Glomerular endothelial cell (primary cell): ENCODE measurements at places on chromosomes 1 and 21. TPM values are rescaled to one million over a fixed set of nuclear protein-coding genes. Genes with fewer than 3 reads are reported as not detected.
A peak's percentile ranks its signal among the peaks of the same experiment; 100 is the strongest.

DNA sequence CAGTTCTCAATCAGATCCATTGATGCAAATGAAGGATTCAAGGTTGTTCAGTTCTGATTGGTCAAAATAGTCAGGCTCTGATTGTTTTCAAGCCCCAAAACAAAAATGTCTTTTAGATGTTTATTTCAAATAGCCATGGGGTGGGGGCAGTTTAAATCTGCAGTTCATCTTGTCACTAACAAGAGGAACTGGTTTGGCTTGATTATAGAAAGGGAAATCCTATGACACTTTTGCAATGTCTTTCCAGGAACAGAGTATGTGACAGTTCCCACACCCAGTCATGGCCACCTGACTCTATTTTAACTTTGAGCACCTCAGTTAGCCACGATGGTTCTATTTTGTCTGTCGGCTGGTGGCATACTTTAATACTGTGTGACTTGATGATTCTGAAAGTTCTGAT, 1544.1 kb downstream of the PLA2G4A start:
- DNase-seq, result no peak

GRCh38 chr1:153190373-153190772, 12.9 kb upstream of the LELP1 start:
- no peak for DNase-seq

GRCh38 chr21:31559368-31560119, 99.9 kb upstream of the SOD1 start:
- peak; percentile 50 for DNase-seq

DNA sequence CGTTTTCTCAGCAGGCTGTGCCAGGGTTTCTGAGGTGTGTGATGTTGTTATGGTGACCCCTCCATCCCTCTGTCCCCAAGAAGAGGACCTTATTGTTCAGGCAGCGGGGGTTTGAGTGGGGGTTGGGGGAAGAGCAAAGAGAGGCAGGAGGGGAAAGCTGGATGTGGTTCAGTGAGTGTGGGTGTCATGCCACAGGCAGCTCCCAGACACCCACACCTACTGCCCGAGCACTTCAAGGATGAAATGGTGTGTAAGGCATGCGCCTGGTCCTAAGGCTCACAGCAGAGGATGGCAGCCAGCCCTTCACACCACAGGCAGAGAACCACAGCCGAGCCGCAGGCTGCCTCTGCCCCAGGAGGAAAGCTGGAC, 49.9 kb upstream of the STUM start:
- DNase-seq, result no peak

DNA sequence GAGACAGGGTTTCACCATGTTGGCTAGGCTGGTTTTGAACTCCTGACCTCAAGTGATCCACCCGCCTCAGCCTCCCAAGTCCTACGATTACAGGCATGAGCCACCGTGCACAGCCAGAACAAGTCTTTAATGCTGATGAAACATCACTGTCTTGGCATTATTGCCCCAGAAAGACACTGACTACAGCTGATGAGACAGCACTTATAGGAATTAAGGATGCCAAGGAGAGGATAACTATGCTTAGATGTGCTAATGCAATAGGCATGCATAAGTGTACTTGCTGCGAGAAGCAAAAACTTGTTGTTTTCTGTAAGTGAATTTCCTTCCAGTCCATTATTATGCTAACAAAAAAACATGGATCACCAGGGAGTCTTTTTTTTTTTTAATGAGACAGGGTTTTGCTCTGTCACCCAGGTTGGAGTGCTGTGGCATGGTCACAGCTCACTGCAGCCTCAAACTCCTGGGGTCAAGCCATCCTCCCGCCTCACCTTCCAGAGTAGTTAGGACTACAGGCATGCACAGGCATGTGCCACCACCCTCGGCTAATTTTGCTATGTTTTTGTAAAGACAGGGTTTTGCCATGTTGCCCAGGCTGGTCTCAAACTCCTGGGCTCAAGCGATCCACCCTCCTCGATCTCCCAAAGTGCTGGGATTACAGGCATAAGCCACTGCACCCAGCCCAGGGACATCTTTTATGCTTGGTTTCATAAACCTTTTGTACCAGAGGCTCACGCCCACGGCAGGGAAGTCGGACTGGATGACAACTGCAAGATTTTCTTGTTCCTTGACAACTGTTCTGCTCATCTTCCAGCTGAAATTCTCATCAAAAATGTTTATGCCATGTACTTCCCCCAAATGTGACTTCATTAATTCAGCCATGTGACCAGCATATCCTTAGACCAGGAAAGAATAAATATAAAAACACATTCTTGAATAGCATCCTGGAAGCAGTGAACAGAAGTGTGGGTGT, 23.1 kb downstream of the RHEX start:
- DNase-seq, result no peak

GRCh38 chr1:67350783-67351182, 43.1 kb downstream of the IL12RB2 start:
- no peak for DNase-seq

DNA sequence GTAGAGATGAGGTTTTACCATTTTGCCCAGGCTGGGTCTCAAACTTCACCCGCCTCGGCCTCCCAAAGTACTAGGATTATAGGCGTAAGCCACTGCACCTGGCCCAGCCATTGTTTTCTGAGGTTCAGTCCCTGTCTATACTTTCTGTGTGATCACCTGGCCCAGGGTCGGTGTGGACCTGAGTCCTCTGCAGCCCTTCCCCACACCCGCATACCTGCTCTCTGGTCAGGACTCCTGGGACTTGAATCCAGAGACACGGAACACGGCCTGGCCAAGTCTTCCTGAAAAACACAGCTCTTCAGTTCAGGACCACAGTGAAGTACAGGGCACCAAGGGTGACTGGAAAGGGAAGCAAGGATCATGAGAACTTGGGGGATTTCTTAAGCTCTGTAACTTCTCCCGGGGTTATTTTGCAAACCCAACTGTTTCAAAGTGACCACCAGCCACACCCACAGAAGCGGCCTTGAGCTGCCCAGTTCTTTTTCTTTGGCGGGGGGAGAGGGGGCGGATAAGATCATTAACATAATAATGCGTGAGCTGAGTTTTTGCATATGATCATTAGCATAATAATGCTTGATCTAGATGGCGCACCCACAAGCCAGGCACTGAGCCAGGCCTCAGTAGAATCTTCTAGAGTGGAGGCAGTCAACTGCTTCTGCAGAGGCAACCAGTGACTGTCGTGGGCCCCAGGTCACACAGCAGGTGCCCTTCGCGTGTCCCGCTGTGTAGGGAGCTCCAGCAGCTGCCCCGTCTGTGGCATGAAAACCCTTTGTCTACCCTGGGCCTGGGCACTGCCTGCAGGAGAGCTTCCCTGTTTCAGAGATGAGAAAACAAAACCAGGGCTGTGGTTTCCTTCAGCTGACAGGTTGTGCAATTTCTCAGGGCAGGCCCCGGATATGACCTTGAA, 1.7 kb upstream of the NADK start:
- DNase-seq, result no peak

DNA sequence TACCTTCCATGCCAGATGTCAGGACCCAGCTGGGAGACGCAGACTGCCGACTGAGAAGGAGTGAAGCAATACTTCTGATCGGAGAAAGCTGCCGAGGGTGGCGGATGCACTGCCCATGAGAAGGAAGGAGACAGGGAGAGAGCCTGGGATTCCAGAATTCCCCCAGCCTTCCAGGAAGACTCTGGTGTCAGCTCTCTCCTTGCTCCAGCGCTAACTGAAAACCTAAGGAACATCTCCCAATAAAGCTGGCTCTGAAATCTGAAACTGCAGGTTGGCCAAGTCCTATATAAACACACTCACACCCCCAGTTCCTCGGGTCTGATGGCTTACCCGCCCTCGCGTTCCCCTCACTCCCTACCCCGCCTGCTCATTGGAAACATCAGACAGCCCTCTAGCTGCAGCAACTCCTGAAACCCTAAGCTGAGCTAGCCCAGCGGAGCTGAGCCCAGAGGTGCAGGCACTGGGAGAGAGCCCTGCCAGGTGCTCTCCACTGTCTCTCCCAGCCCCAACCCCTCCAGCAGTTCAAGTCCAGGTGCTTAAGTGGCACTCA, 52.3 kb downstream of the PLEKHA6 start:
- DNase-seq, result no peak

DNA sequence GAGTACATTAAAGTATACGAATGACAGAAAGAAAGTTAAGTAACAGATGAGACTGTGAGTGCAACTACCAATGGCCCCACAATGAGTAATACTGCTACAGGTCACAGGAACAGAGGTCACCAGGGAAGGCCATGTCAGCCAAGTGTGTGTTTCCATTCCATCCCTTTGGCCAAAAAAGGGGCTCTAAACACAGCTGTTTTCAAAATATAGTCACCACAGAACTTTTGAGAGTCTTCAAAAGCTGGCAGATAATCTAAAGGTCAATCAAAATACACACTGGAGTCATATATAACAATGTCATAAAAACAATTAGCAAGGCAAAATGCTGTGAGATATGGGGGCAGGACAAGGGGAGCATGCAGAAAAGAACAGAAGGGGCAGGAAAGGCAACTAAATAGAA, 10.2 kb downstream of the USP24 start:
- DNase-seq, result no peak

GRCh38 chr1:116769561-116769977, 15.3 kb downstream of the CD2 start:
- no peak for DNase-seq

DNA sequence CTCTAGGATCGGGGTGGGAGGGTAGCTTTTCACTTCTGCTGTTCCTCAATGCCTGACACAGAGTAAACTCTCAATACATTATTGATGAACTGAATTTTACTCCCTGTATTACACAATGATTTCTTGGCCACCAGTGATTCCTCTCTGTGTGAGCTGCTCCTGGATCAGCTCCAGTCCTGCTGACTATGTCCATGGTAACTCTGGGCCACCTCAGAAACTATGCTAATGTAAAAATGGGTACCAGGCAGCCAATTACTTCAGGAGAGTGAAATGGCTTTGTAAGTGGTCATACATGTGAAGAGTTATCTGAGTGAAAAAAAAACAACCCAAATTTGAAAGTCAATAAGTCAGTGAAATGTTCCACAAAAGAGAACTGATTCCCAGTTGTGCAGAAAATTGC, 311.0 kb downstream of the KCNH1 start:
- no peak for DNase-seq

DNA sequence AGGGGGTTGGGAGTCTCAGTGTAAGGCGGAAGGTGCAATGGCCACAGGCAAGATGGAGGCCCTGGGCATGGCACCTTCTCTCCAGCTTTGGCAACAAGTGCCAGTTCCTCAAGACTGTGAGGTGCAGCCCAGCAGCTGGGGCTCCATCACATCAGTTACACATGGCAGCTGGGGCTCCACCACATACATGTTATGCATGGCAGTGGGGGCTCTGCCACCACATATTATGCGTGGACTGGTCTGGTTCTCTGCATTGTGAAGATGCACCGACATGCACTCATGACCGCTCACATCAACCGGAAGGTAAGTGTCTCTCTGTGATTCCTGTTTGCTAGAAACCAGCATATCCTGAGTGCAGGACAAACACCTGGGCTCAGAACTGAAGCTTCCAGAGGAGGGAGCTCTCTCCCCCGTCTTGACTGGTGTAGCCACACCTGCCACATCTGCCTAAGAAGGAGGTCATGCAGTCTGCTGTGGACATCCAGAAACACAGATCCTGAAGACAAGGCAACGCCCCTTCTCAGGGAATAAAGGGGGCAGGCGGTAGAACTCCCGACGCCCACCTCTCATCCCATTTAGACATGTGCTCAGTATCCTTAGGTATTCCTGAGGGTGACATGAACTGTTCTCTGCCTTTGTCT, 104.1 kb upstream of the TMPRSS2 start:
- DNase-seq, result no peak

GRCh38 chr1:59078070-59078800, 218.7 kb upstream of the FGGY start:
- no peak for DNase-seq

- DNase-seq, result no peak
Measured at GRCh38 chr1:151435174-151435573, 24.1 kb downstream of the POGZ start.

DNA sequence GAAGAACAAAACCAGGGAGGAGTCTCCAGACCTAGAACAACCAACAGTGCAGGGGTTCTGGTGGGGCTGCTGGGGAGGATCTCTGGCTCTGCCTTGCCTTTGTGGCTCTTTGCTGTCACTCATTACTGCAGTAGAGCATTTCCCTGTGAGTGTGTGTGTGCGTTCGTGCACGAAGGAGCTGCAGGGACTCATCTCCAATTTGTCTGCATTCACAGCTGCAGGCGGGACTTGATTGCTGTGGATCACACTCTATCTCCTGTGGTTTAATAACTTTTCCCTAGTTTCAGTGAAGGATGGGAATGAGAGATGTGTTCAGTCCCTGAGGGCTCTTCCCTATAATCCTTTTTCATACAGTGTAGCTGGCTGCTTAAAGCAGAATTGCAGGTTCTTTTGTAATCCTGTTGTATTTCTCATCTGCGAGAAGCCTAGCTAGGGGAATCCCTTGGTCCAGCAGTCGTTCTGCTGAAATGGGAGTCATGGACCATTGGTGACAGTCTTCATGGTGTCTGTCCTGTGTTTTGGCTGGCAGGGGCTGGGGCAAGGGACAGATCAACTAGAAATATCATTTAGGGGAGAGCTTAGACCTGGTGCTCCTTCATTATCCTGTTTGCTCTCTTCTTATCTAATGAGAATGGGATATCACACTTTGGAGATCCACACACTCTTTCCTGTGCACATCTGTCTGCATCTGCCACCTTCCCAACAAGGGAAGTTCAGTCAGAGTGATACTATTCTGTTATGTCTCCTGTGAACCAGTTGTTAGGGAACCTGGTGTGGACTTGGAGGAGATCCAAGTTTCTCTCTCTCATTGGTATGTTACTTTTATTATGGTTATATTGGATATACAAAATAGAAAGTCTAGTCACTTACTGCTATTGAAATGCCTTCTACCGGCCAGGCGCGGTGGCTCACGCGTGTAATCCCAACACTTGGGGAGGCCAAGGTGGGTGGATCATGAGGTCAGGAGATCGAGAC, 3.0 kb downstream of the PCP4L1 start:
- no peak for DNase-seq

GRCh38 chr21:44384968-44385367, 31.5 kb downstream of the TRPM2 start:
- DNase-seq, result no peak

DNA sequence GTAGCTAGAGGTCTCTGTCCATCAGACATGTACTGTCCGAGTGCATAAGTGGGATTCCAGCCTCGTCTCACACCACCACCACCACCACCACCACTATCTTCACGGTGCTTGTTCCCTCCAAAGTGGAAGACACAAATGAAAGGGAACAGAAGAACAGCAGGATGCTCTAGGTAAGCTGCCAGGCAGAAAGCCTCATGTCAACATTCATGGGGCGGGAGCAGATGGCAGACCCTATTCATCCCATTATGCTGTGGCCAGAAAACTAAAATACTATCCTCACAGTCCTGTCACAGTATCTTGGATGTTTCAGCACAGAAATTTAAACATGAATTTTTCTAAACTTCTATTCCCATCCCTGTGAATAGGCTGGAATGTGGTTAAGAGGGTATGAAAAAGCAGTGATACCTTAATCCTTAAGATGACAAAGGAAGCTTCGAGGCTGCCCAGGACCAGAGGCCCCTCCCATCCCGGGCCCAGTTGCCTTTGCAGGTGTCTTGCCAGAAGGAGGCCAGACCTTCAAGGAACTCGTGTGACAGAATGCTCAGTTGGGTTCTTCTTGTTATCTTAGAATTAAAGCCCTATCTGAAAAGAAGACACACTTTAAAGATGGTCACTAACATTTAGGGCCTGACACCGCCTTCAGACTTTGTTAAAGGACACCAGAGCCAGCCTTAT, 24.7 kb downstream of the APCS start:
- DNase-seq, result no peak

- no peak for DNase-seq
Measured at GRCh38 chr1:14968251-14968851, 185.2 kb upstream of the TMEM51 start.

The SPRR2F gene
- total RNA-seq, result not detected in 2 replicates

The TDRD10 gene
- 1.6 and 4.3 TPM in 2 replicates for total RNA-seq

The FOXD3 gene
- not detected in 2 replicates for total RNA-seq

The CELA2B gene
- not detected in 2 replicates for total RNA-seq

The CD34 gene
- 54.0 and 307 TPM in 2 replicates for total RNA-seq

The ICOSLG gene
- total RNA-seq, result 4.1 and 26.4 TPM in 2 replicates
